Stimulated activated naive CD4-positive, alpha-beta T cell treated with Interleukin-2 at 50 U/mL for 16 hours (primary cell): ENCODE measurements at places on chromosomes 4 and X.

DNA sequence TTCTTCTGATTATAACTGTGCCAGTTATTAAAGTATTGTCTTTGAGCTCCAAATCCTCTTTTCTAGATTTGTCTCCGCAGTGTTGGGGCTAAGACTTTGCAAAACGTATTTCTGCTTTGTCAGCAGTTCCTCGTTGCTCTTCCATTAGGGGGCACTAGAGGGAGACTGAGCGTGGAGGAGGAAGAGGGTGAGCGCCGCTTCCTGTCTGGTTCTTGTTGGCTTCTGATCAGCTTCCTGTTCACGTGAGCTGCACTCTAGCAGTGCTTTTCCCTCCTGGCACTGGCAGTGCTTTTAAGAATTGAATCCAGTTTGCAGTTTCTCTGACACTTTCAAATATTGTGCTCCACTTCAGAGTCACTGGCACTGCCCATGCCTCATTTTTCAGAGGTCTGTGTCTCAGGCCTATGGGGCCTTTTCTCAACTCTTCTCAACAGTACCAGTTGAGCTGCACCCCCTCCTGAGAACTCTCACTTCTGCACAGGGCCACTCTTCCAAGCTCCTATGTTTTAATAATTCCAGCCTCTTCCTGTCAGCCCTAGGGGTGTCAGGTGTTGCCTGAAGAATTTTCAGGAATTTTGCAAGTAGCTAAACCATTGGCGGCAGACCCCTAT, 54.4 kb upstream of the LCORL start:
- DNase-seq = no peak

DNA sequence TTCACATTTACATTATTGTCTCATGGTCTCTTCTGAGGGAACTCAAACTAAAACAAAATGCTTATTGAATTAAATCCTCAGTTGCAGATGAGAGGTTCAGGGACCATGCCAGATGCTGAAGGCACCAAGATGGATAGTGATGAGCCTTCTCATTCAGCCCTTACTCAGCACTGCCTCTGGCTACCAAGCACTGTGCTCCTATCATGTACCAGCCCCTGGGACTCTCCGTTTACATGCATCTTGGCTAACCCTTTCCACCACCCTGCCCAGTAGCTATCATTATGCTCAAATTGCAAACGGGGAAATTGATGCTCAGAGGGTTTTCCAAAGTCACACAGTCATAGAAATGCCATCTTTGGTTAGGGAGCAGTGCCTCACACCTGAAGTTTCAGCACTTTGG, 22.6 kb upstream of the TMEM184C start:
- DNase-seq = no peak

- DNase-seq = no peak
Measured at GRCh38 chr4:163535657-163536056, 41.2 kb downstream of the TMA16 start.

DNA sequence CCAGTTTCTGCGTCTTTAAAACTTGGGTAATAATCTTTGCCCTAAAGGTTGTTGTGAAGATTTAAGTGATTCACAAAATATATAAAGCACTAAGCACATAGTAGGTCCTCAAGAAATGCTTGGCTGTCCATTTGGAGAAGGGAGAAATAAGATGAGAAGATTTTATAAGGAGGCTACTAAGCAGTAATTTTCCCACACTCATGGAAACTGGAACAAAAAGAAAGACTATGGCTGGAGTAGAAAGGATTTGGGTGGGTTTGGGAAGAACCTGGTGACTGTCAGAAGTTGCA, 47.0 kb downstream of the PRPS1 start:
- DNase-seq = no peak

GRCh38 chr4:31139767-31140166, 419.6 kb downstream of the PCDH7 start:
- DNase-seq = no peak

DNA sequence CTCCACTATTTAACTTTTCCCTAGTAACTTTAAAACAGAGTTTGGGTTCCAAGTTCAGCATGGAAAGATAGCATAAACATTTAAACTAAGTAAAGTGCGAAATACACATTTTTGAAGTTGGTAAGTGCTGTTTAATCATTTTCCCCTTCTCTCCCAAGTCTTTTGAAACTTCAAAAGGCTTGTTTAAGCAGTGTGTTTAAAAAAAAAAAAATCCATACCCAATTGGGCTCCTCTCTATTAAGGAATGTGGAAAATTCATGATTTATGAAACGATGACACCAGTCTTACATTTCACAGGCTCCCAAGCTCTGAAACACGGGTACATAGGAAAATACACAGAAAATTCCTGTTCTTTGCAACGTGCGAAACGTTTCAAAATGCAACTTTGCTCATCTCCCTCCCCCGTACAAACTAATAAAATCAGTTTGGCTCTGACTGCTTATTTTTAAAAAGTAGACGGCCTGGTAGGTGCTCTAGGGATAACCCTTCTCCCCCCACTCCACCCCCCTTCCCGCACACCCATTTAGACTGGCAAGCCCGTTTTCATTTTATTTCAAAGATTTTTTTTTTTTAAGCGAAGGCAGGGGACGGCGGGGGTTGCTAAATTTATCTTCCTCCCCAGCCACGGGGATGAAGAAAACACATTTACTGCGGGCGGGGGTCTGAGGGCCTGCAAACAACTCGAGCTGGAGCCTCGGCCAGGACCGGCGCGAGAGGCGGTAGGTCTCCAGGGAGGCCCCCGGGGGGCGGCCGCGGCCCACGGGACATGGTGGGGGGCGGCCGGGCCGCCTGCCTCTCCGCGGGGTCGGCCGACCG, 786 bp upstream of the ZFX start:
- DNase-seq = no peak

- DNase-seq = no peak
Measured at GRCh38 chr4:168536448-168536847, 39.6 kb downstream of the PALLD start.

- DNase-seq = no peak
Measured at GRCh38 chrX:63275127-63275526, 76.0 kb downstream of the SPIN4 start.

GRCh38 chr4:125492957-125493356, 178.2 kb downstream of the FAT4 start:
- DNase-seq = no peak

DNA sequence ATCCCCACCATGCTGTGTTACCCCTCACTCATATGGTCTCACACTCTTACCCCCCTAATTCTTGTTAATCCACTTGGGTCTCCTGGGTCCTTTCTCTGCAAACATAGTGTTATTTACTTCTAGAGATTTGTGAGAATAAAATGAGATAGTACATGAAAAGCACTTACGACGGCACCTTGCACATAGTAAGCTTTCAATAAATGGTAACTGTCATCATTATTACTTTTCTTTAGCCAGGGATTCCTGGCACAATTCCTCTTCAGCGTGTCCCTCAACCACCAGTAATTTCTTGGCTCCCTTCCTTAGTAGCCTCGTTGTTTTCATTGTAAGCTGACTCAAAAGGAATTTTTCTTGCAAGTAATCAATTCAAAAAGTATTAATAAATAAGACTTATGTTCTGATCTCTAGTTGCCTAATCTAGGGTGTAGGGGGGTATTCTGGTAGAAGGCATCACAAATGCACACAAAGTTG, 30.1 kb upstream of the RBMX start:
- no peak for DNase-seq

- DNase-seq = no peak
Measured at GRCh38 chr4:184893801-184894571, 68.2 kb upstream of the ACSL1 start.

DNA sequence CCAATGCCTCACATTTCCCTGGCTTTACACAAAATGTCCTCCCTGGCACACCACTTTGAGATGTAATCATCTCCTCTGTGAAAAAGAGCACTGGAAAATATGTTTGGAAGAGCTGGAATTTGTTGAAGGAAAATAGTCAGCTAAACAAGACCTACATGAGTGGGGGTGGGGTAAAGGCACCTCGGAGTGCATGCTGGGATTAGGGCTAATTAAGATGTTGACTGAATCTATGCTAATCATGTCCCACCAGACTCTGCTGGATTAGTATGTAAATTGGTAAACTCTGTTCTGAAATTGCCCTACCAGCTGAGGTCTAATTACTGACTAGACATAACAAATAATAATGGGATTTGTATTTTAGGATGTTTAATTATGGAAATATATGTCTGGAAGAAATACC, 46.8 kb upstream of the MID1 start:
- DNase-seq = no peak

GRCh38 chr4:3340038-3340699, 47.3 kb downstream of the RGS12 start:
- no peak for DNase-seq

- DNase-seq = no peak
Measured at GRCh38 chr4:40438384-40439026, 103.4 kb downstream of the CHRNA9 start.

DNA sequence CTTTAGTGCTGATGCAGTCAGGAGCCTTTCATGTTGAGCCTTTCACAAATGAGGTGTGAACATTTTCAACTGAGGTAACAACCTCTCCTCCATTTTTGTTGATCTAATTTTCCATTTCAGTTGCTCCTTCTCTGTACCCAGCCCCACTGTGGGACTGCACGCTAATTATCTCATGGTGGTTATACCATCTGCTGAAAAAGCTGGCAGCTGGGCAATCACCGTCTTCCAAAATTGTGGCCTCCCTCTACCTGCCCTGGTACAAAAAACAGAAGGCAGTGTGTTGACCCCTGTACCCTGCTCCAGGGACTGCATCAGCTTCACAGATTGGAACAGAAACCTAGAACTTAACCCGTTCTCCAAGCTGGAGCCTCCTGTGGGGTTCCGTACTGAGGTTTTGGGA, 72.4 kb upstream of the LONRF3 start:
- no peak for DNase-seq

- no peak for DNase-seq
Measured at GRCh38 chr4:147491086-147491485, 10.2 kb downstream of the EDNRA start.

DNA sequence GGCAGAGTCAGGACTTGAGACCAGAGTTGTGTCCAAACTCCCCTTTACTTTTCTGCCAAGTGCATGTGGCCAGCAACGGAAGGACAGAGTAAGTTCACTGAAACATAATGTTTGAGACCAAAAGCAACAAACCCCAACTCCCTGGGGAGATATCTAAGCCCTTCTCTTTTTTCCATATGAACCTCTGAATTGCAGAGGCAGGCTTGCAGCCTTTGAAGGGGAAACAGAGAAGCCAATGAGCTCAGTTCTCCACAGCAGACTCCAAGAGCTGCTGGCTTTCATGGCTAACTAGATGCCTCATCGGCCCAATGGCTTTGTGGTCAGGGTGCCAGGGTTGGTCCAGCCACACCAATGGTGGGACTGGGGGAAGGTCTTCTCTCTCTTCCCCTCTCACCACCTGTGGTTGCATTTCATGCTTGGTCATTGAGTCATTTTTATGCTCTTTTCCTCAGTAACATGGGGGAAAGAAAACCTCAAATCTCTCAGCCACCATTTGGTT, 34.0 kb downstream of the STARD8 start:
- no peak for DNase-seq

GRCh38 chrX:97461763-97462162, 578.1 kb downstream of the RPA4 start:
- no peak for DNase-seq

GRCh38 chrX:141641138-141641537, 51.6 kb downstream of the SPANXA2 start:
- DNase-seq = no peak

GRCh38 chr4:13980317-13981310, 353.1 kb upstream of the BOD1L1 start:
- no peak for DNase-seq

DNA sequence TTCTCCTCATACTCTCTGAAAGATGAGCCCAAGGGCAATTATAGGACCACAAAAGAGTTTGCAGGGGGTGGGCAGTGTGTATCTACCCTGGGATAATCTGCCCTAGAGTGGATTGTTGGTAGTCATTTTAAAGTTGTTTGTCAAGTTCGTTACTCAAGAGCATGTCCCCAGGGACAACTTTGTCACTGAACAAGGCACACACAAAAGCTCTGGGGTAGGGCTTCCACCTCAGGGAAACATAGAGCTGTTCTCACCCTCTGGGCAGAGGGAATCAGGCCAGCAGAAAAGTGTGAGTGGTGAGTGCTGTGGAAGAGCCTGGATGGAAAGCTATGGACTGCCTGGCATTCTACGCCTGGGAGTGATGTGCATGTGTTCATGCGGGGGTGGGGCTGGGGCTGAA, 23.3 kb upstream of the LEF1 start:
- no peak for DNase-seq

- DNase-seq = no peak
Measured at GRCh38 chrX:48785186-48785539, 1.2 kb upstream of the GATA1 start.

- DNase-seq = no peak
Measured at GRCh38 chrX:121876305-121876704, 828.9 kb downstream of the GLUD2 start.

GRCh38 chr4:125736057-125736456, 421.3 kb downstream of the FAT4 start:
- DNase-seq = no peak

GRCh38 chr4:101005659-101006058, 341.7 kb downstream of the PPP3CA start:
- DNase-seq = no peak

GRCh38 chrX:130990723-130991122, 67.4 kb upstream of the ARHGAP36 start:
- DNase-seq = no peak

DNA sequence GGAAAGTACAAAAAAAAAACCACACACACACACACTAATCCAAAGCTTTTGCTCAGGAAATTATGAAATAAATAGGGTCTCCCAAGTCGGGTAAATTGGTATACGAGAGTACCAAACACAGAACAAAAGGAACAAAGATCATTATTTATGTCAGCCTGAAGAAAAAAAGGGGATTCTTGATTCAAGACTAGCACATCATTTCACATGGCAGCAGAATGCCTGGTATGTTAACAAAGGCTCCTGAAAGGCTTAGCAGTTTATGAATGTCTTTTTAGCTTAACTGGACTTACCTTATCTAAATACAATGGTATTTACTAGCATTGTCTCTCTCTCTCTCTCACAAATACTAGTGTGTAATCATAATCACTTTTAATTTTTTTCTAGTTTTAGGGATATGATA, 11.3 kb downstream of the RAP2C start:
- DNase-seq = no peak

- no peak for DNase-seq
Measured at GRCh38 chr4:113445286-113445685, 316.3 kb downstream of the CAMK2D start.
